ENCODE measurements at places on chromosomes 16 and 17.
A peak's percentile ranks its signal among the peaks of the same experiment; 100 is the strongest.

GRCh38 chr17:10151667-10152496 is 46.5 kb downstream of the GAS7 start:
- DNase-seq = no peak

DNA sequence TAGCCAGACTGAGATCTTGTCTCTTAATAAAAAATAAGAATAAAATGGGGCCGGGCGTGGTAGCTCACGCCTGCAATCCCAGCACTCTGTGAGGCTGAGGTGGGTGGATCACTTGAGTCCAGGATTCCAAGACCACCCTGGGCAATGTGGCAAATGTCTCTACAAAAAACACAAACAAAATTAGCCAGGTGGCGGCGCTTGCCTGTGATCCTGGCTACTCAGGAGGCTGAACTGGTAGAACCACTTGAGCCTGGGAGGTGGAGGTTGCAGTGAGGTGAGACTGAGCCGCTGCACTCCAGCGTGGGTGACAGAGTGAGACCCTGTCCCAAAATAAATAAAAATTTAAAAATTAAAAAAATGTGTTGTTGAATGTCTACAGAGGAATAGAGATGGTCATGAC is 2.9 kb upstream of the DEF8 start:
- DNase-seq = no peak

DNA sequence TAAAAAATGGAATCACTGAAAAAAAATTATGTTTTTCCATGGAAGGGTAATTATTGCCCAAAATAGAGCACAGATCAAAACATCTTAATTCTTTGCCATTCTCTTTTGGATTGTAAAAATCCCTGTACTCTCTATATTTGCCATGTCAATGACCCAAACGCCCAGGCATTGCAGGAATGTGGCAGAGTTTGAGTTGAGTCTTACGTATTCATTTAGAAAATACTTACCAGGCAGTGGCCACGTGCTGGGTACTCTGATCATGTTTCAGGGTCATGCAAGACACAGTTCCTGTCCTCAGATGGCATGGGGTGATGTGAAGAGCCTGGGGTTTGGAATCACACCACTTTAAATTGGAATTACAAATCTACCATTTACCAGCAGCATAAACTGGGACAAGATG is 267.7 kb downstream of the ABCC12 start:
- DNase-seq = peak; percentile 29

GRCh38 chr17:64617125-64617780 is 44.9 kb downstream of the SMURF2 start:
- DNase-seq = no peak

GRCh38 chr16:11456741-11457140 is 111.5 kb downstream of the RMI2 start:
- DNase-seq = no peak

GRCh38 chr17:33519692-33520091 is 226.6 kb upstream of the ASIC2 start:
- no peak for DNase-seq

DNA sequence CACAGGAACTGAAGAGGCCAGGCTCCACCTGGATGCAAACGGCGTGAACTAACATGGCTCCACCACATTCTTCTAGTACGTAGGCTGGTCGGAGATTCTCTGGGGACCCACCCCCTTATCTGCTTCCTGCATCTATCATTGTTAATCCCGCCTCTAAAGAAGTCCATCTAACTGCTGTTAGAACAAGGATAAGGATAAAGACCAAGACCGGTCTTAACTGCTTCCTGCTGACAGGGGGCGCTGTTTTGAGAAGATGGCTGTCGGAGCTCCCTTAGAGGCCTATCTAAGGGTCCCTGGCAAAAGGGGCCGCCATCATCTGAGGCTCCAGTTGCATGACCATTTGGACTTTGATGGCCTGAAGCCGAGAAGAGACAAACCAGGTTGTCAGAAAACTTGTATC is 25.8 kb upstream of the TNFSF12 start:
- peak; percentile 62 for DNase-seq

- DNase-seq = peak; percentile 56
Observed at GRCh38 chr16:2035431-2036199, 8.9 kb downstream of the NHERF2 start.

GRCh38 chr16:82464187-82464586 is 162.6 kb upstream of the CDH13 start:
- no peak for DNase-seq

GRCh38 chr16:86864586-86864985 is 286.2 kb downstream of the FOXL1 start:
- DNase-seq = no peak

GRCh38 chr16:85261657-85262557 is 149.6 kb upstream of the CIBAR2 start:
- no peak for DNase-seq

DNA sequence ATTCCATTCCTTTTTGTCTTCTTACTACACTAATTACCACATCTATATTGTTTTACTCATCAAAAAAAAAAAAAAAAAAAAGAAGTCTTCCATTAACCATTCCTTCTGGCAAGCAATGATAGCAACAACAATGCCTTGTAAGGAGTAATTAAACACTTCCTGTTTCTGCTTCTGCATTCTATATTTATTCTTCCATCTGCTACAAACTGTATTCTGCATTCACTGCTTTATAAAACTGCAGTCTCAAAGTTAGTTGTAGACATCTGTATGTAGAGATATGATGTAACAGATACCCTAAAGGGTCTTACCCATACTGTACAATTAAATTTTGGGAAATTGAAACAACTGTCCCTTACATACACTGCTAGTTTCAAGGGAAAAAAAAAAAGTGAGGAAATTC is 28.7 kb upstream of the ABCA6 start:
- no peak for DNase-seq

DNA sequence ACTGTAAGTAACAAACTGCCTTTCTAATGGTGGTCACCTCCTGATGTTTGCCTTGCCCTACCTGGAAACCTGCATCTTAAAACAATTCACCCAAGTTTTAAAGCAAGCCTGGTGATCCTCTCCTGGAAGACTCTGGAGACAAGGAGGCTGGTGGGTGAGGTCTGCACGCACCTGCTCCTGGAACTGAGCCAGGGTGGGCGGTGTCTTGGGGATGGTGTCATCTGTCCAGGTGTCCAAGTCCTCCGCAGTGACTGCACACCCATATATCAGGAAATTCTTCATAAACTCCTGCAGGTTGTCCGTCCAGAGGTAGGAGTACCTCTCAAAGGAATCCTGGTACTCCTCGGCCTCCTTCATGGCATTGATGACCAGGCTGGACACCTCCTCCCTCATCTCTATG is 44.9 kb downstream of the DNAH17 start:
- DNase-seq = no peak

GRCh38 chr17:15966183-15966878 is 21.4 kb downstream of the ADORA2B start:
- DNase-seq = peak; percentile 71

GRCh38 chr16:66488505-66488904 is 61.4 kb downstream of the BEAN1 start:
- DNase-seq = no peak

DNA sequence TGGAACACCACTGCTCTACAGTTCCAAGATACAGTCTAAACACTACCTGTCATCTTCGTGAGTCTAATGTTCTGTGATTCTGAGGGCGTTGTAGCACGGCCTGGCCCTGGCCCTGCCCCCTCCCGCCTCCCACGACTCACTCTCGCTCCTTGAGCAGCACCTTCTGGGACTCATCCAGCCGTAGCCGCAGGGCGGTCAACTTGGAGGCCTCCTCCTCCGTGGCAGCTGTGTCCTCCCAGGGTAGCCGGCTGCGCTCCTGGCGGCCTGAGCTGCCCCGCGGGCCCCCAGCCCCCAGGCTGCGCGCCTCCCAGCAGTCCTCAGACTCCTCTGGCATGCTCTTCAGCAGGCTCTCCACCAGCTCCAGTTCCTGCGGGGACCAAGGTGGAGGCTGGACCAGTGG is 10.6 kb downstream of the CCDC102A start:
- DNase-seq = no peak

DNA sequence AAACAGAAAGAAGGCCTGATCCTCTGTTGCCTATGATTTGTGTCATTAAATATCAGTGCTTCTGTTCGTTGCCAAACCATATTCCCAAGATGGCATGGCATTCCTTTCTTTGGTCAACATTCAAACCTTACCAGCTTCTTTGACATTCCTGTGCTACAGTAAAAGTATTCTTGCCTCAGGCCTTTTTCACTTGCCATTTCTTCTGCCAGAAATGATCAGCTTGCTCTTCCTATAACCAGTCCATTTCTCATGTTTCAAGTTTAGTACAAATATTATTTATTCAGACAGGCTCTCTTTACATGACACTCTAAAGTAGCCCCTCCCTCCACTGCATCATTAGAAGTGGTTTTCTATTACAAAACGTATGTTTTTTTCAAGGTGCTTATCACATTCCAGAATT is 278.3 kb downstream of the KCNJ2 start:
- DNase-seq = no peak

GRCh38 chr16:87236516-87237115 is 80.6 kb downstream of the C16orf95 start:
- no peak for DNase-seq

GRCh38 chr16:5046914-5047313 is 13.2 kb upstream of the NAGPA start:
- DNase-seq = no peak

DNA sequence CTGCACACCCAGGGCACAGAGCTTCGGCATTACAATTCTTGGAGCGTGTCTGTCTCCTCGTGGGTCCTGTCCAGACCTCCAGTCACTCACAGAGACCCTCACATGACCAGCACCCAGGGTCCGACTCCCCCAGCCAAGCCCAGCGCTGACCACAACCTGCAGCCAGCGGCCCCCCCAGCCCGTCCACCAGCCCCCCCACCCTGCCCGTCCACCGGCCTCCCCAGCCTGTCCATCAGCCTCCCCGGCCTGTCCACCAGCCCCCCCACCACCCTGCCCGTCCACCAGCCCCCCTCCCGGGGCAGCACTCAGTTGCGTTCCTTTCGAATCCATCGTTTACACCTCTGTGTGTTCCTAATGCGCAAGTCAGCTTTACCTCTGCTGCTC is 5.8 kb downstream of the SECTM1 start:
- DNase-seq = no peak

GRCh38 chr16:85370881-85371651 is 242.1 kb upstream of the GSE1 start:
- DNase-seq = no peak

GRCh38 chr16:49405530-49405929 is 31.9 kb downstream of the C16orf78 start:
- no peak for DNase-seq

DNA sequence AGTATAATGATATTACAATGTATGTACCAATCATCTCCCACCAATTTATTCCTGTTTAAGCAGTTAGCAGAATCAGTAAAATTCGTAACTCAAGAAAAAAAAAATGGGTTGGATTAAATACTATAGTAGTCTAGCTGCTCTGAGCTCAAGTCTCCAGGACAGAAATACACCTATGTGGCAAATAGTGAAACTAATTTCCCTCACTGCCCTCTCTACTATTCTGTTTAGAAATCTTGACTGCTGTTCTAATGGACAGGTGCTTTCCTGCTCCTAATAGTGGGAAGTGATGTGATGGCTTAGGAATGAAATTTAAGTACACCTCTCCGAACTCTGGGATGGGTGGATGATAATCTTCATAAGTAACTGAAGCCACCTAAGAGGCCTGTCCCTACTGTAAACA is 175.7 kb downstream of the KCNJ2 start:
- no peak for DNase-seq

GRCh38 chr17:72997559-72997958 is 94.9 kb downstream of the SLC39A11 start:
- no peak for DNase-seq

DNA sequence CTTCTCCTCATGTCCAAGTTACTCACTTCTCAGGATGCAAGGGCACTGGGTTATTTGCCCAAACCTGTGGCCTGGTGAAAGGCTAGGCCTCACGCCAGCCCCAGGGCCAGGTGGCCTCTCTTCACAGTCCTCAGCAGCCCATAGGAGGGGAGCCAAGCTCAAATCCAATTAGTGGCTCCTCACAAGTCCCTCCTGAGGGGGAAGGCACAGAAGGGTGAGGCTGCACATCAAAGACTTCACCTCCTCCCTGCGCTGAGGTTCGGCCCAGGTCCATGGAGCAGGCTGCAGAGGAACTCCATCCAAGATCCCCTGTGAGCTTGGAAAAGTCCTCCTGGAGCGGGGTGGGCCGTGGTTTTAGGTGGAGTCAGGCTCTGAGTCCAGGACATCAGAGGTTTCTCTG is 320.0 kb downstream of the FOXL1 start:
- no peak for DNase-seq

DNA sequence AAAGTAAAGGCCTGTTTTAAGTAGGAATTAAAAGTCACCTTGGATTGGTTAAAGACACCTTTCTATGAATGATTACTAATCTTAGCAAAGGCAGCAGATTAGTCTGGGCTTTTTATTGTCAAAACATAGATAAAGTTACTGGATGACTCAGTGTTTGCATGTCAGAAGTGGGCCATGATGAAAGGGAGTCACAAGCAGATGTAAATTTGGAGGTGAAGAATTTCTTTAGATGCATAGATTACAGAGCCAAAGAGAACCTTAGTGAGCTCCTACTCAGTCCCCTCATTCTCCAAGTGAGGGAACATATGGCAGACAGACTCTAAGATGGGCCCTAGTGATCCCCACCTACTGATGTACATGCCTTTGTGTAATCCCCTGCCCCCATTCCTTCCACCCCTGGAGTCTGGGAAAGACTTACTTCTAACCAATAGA is 124.5 kb downstream of the HS3ST3A1 start:
- DNase-seq = no peak

DNA sequence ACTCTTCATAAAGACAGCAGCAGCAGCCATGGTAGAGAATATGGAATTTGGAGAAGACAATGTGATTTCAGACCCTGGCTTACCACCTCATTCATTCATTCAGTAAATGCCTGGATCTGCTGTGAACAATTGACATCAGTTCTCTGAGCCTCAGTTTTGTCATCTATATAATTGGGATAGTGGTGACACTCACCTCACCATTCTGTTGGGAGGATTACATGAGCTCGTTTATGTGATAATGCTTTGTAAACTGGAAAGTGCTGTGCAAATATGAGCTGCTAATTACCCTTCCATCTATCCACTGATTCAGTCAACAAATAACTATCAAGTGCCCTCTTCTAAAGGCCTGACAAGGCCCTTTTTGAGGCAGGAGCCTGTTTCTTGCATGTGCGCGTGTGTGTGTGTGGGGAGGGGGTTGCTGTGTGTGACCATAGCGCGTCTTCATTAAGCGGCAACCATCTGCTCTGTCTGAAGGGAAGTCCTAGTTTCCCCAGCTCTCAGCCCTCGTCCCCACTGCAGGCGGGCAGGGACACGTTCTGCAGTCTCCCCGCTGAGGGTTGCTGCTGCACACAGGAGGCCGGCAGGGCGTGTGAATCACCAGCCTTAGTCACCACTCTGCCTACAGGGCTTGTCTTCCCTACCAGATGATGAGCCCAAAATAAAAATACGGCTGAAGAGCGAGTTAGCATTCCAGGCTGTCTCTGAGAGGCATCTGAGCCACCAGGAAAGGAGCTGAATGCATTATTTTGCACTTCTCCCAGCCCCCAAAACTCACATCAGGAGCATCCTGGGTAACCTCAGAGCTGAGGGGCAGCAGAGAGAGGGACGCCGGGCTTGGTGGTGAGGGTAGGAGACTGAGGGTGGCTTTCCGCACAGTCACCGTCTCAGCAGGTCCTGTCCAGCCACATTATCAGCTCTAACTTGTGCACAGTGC is 19.9 kb downstream of the ARL4D start:
- no peak for DNase-seq

GRCh38 chr16:85635545-85636140 is 22.5 kb downstream of the GSE1 start:
- no peak for DNase-seq

Measured in iPS-NIHi11 (cell line).